ENCODE measurements at places on chromosomes 11 and 22.
A peak's percentile ranks its signal among the peaks of the same experiment; 100 is the strongest.

- DNase-seq = no peak
Observed at GRCh38 chr11:68727783-68728182, 23.5 kb downstream of the TESMIN start.

DNA sequence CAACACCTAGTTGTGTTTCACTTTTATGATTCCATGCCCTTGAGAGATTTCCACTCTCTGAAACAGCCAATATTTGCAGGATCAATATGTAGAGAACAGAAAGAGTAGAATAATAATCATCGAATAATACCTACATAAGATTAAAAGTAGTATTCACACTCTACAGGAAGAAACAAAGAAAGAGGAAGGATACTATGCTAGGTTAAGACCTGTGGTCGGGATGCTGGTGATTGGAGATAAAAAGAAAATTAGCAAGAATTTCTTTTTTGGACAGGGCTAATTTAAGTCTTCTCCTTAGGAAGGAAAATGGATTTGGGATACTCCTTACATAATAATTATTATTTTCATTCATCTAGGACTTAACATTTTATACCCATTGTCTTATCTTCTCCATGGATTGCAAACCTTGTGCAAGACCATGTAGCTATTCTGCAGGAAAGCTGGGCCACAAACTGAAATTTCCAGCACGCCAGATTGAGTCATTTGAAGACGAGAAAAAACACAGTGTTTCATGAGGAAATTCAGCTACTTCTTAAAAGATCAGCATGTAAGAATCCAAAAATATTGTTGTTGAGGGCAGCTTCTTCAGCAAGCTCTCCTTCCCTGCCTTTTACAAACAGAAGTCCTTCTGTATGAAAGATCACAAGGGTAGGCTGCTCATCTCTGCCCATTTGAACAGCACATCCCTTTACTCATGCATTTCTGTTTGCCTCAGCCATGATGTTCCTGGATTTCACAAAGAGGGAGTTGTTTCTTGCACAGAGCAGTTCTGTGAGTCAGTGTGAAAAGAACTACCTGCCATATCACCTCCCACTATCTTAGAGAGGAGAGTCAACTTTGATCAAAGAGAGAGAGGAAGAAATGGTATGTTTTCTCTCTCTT, 90.7 kb downstream of the FAM76B start:
- DNase-seq = peak; percentile 63

DNA sequence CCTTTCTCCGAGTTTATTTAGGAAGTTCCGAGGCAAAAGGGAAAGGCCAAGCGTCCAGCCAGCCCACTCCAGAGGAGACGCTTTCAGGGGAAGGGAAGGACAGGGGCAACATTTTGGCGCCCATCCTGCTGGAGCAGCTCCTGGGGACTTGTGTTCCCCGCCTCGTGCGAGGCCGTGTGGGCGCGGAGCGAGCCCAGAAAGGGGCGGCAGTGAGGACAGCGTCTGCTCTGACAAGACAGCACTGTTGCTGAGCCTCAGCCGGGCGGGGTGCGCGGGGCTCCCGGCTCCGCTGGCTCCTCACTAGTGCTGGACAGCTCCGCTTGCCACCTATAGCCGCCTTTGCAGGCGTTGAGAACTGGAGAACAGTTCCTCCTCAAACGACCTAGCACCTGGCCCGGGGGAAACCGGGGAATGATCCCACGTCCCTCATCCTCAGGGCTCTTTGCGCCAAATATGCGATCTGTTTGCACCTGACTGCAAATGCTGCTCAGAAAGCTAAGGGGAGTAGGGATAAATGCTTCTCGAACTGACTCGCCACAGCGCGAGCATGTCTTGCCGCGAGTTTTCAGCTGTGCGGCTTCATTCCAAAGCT, 722 bp upstream of the GUCY1A2 start:
- peak; percentile 89 for DNase-seq

DNA sequence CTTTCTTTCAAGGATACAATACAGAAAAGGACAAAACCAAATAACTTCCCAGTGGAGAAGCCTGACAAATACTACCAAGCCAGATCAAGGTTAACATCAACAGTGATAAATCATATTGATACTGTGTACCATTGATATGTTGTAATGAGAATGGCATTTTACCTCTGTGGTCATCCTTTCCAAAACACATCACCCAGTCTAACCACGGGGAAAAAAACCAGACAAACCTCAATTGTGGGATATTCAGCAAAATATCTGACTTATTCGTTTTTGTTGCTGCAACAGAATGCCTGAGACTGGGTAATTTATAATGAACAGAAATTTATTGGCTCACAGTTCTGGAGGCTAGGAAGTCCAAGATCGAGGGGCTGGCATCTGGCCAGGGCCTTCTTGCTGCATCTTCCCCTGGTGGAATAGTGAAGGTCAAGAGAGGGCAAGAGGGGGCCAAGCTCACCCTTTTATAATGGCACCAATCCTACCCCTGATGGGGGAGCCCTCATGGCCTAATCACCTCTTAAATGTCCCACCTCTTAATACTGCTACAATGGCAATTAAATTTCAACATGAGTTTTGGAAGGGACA, 66.1 kb downstream of the FAM76B start:
- no peak for DNase-seq

GRCh38 chr11:72430741-72431570, 3.4 kb downstream of the CLPB start:
- DNase-seq = peak; percentile 78

- no peak for DNase-seq
Observed at GRCh38 chr11:78072455-78072854, 7.2 kb downstream of the NDUFC2 start.

GRCh38 chr11:92717240-92717639, 252.2 kb upstream of the MTNR1B start:
- no peak for DNase-seq

GRCh38 chr11:111762981-111763643, 3.1 kb downstream of the PPP2R1B start:
- DNase-seq = peak; percentile 39

DNA sequence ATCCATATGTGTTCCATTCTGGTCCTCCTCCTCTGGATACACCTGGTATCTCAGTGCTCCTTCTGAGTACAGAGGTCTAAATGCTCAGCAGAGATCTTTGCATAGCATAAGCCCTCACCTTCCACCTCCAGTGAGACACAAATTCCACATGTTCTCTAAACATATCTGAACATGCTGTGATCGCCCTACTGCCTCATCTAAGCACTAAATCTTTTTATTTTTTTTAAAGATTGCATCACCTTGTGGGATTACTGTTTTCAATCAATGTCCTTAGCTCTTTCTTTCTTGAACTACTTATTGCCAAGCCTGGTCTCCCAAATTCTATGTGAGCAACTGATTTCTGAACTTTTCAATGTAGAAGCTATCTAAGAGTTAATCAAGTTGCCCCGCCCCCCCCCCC, 113.4 kb downstream of the TRPC6 start:
- DNase-seq = peak; percentile 5

GRCh38 chr11:433111-433510, 8.7 kb downstream of the ANO9 start:
- no peak for DNase-seq

DNA sequence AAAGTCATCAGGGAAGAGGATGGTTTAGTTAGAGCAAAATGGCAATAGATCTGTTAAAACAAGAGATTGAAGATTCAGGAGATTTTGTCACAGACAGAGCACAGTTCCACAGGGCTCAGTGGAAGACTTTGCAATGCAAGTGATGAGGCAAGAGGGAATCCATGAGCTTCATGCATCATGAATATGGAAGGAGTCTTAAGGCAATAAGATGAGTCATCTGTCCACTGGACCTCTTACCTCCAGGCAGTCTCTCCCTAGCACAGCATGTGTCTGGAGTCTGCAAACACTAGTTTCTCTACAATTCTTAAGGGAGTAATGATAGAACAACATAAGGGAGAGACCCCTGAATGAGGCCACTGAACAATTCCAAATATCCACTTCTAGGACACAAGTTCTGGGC, 245.7 kb downstream of the NXPE2 start:
- DNase-seq = no peak

GRCh38 chr11:2940147-2940920, 11.1 kb upstream of the PHLDA2 start:
- DNase-seq = peak; percentile 82

GRCh38 chr22:19488884-19489843, 9.4 kb downstream of the CDC45 start:
- peak; percentile 58 for DNase-seq

DNA sequence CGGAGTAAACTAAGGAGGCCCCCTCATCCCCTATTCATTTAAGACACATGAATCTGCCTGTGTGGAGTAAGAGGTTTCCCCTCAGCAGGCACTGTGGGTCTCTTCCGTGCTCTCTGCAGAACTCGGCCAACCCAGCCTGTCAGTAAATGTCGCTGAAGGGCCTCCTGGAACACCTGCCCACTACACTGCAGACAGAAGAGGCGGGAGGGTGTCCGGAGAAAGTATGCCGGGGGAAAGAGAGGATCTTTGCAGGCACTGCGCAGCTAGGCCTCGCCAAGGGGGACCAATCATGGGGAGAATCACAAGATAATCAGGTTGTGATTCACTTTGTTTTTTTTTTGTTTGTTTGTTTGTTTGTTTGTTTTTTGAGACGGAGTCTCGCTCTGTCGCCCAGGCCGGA, 110.8 kb downstream of the MORC2 start:
- no peak for DNase-seq

DNA sequence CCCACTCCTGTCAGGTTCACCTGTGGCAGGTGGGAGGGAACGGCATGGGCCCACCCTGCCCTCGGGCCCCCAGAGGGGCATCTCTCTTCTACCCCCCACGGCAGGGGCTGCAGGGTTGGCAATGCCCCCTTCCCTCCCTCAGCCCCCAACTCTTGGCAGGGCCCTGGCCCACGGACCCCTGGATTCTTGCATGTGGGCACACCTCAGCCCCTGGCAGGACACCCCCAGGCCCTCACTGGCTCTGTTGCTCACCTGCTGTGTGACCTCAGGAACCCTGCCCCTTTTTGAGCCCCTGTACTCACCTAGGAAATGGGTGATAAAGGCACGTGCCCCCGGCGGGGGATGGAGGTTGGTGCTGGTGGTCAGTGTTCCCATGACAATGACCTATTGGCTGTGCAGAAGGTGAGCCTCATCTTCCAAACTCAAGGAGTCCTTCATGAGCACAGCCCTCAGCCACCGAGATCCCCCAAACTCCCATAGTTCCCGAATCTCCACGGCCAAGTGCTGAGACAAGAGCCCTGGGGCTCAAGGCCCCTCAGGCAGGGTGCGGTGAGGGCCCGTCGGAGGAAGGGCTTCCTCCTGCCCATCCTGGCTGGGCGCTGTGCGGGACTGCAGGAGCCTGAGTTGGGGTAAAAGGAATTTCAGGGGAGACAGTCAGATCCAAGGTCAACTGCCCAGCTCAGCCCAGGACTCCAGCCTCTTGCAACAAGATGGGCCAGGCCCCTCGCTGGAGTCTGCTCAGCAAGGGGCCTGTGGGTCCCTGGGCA, 198.2 kb downstream of the IGLL1 start:
- no peak for DNase-seq

DNA sequence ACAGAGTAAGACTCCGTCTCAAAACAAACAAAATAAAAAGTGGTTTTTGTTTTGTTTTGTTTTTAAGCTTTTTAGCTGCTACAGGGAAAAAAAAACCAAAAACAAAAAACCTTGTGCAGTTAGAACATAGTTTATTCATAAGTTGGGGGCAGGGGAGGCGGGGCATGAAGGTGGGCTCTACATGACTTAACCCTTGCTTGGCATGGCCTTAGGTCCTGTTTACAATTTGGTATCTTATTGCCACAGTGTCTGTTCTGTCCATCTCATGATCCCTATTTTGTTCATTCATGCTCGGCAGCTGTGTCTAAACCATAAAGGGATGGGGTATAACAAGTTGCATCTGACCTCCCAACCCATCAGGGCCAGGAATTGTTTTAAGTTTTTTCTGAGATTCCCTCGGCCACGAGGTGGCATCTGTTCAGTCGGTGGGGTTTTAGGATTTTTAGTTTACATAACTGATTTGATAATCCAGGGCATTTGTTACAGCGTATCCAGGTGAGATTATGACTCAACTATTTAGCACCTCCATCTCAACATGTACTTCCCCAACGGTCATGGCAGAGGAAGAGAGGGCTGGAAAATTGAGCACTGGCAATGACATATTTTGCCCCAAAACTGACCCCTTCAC, 6.9 kb downstream of the AP5B1 start:
- peak; percentile 36 for DNase-seq

DNA sequence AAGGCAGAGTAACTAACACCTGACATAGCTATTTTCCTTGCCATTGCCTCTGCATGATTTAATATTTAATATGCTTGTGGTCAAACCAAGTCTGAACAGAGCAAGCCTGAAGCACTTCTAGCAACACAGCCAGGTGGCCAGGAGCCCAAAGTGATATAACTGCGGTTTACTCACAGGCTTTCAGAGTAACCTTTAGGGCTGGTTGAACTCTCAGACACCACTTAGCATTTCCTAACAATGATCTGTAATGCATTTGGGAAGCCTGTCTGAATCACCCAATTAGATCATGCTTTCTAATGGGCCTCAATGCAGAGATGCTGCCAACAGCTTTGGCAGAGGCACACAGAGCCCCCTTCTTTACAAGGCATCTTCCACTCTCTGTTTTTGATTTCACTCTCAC, 96.1 kb downstream of the FDX1 start:
- DNase-seq = peak; percentile 87

DNA sequence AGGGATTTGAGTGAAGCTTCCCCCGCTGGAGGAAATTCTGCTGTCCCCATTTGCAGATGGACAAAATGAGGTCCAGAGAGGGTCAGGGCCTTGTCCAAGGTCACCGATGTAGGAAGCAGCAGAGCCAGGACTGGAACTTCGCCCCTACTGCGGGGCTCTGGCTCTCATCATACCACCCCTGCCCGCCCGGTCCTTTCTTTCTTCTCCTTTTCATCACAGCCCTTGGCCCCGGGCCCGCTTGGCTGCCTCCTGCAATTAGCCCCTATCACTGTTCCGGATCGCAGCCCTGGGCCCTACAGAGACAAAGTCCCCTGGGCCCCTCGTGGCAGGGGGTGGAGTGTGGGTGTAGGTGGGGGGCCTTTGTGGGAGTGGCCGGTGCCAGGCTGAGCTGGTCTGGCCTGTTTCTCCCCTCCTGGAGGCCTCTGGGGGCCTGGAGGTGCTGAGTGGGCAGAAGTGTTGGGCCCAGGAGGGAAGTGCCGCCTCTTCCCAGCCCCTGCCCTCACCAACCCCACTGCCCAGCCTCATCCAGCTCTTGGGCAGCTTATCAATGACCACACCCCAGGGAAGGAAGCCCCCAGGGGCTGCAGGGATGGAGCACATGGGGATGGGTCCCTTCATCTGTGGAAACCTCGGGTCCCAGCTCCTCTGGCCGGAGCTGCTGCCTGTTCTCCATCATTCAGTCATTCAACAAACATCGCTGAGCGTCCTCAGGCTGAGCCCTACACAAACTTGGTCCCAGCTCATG, 3.4 kb downstream of the EMID1 start:
- no peak for DNase-seq

Measured in GM23248 (cell line).